ENCODE measurements at places on chromosomes 5 and 9.
A peak's percentile ranks its signal among the peaks of the same experiment; 100 is the strongest.

DNA sequence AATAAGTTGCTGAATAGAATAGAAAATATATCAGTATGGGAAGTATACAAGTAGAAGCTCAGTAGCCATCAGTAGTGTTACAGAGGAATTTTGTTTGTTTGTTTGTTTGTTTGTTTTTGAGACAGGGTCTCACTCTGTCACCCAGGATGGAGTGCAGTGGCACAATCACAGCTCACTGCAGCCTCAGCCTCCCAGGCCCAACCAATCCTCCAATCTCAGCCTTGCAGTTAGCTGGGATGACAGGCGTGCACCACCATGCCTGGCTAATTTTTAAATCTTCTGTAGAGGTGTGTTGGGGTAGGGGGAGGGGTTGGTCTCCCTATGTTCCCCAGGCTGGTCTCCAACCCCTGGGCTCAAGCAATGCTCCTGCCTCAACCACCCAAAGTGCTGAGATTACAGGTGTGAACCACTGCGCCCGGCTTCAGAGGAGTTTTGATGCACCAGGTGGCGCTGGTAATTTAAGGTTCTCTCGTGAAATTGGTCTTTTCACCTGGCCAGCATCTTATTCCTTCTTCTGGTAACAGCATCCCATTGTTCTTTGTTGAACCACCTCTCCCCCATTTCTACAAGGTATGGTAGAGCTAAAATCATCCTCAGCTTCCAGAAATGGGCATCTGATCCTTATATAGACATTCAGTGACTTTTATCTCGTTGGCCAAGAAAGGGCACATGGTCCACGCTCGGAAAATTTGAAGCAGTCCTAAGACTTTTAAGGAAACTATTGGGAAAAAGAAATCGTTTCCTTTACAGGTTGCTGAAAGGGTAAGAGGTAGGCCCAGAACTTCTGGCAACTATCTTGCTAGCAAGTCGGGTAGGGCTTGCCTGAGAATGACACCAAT is 157.1 kb downstream of the ARRDC3 start:
- no peak for DNase-seq

GRCh38 chr9:105357937-105358336 is 89.9 kb upstream of the FSD1L start:
- DNase-seq = no peak

- no peak for DNase-seq
Measured at GRCh38 chr9:8486095-8486494, 686.5 kb upstream of the DMAC1 start.

- no peak for DNase-seq
Measured at GRCh38 chr5:128572930-128573319, 34.9 kb upstream of the FBN2 start.

DNA sequence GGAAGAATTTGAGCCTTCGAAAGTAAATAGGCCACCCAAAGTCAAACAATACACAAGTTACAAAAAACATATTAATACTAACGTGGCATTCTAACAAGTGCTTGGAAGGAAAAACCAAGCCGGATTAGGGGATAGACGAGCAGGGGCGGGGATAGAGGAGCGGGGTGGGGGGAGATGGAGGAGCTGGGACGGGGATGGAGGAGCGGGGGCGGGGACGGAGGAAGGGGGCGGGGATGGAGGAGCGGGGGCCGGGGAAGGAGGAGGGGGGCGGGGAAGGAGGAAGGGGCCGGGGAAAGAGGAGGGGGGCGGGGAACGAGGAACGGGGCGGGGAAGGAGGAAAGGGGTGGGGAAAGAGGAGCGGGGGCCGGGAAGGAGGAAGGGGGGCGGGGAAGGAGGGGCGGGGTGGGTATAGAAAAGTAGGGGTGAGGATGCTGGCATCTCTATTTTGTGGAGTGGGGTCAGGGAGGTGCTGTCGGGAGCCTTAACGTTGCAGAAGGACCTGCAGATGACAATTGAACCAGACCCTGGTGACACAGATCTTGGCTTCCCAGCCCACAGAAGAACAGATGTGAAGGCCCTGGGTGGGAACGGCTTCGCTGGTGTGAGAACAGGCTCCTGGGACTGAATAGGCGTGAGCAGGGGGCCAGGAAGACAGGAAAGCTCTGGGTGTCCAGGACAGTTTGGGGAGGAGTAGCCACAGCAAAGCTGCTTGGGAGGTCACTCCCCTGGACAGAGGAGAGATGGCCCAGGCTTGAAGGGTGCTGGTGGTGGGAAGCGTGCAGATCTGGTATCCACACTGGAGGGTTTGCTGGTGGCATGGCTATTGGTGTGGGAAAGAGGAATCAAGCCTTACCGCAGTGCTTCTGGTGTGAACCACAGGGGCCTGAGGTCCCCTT is 233.3 kb upstream of the DAP start:
- no peak for DNase-seq

- no peak for DNase-seq
Measured at GRCh38 chr5:138945421-138946240, 70.5 kb upstream of the LRRTM2 start.

- no peak for DNase-seq
Measured at GRCh38 chr9:2013743-2014475, 1.2 kb upstream of the SMARCA2 start.

GRCh38 chr5:141902015-141902814 is 21.5 kb upstream of the DELE1 start:
- no peak for DNase-seq

- no peak for DNase-seq
Measured at GRCh38 chr5:150553911-150554310, 46.0 kb downstream of the NDST1 start.

DNA sequence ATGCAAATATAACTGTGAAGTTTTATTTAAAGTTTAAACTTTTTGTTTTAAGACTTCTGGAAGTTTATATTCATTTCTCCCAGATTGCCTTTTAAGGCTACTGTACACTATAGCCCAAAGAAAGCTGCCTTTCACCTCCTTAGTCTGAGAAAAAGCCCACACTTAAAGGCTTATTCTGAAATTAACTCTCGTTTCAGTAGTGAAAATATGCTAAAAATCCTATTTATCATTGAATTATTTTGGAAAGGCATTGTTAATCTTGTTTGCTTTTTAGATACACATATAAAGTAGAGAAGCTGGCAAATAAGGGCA is 3.3 kb upstream of the PURA start:
- no peak for DNase-seq

GRCh38 chr9:128088253-128088945 is 20.4 kb downstream of the SLC25A25 start:
- DNase-seq = no peak

DNA sequence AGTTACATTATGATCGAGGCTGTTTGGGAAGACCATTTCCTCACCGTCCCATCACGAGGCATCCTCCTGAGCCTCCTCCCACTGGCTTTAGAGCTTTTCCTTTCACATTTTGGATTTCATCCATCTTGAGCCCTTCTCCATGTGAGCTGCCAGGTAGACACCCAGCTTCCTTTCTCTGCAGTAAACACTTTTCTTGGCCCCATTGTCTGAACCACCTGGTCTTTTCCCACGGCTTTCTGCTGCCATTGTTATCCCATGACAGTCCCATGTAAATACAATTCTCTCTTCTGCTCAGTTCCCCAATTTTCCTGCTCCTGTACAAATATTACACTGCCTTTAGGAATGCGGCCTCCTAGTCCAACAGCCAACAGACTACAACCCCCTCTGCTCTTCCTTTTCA is 24.1 kb downstream of the UBE2QL1 start:
- DNase-seq = no peak

GRCh38 chr5:14879393-14879792 is 7.8 kb upstream of the ANKH start:
- DNase-seq = no peak

DNA sequence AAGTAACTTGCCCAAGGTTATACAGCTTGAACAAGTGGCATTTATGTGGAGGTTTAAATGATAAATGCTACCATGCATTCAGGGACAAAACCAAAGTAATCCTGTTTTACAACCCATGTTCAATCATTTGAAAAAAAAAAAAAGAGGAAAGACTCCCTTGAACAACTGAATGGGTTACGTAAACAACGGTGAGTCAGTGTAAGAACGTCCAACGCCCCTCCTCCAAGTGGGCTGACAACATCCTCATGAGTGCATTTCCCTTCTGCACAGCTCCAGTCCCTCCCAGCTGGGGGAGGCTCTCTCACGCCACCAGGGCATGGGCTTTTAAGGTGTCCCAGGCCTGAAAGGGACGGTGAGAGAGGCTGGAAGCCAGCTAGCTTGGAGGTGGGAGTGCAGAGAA is 90.0 kb downstream of the PRRT1B start:
- peak; percentile 94 for DNase-seq

DNA sequence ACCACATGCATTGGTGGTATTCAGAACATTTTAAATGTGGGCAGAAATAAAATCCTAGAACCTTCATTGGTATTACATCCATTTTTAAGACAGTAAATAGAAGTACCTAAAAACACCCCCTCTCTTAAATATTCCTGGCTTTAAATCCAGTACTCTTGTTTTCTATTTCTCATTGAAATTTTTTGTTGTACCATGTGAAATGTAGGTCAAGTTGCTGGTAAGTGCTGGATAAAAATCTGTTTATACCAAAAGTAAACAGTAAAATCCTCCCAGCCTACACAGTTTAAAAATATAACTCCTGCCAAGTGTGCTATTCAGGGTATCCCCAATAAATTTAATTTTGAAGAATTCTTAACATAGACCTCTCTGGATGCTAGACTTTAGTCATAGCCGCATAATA is 75.0 kb upstream of the FST start:
- DNase-seq = no peak

DNA sequence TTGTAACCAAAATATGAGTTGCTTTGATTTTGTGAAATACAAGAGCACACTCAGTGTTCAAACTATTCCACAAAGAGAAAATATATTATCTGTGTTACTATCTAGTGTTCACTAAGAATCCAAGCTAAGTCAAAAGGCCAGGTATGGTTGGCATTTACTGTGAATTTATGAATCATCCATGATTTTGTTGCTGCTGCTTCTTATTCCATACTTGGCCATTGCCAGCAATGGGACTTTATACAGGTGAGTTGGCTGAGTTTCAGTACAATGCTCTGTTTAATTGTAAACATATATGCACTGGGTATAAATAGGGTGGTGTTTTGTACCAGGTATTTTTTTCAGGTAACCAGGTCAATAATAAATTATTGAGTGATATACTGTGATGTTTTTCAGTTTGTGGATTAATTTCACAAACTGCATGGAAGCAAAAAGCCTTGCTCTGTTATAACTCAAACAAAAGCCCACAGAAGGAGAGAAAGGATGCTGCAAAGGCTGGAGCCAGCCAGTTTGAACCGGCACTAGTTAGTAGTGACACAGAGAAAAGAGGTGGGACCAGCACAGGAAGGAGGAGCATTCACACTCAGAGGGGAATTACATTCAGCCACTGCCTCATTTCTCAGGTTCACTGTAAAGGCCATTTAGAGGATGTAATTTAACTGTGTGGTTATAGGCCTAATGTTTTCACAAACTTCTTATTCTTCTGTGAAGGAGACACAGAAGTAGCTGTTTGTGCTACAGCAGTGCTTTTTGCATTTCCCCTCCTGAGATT is 381.8 kb downstream of the ADGRV1 start:
- no peak for DNase-seq

DNA sequence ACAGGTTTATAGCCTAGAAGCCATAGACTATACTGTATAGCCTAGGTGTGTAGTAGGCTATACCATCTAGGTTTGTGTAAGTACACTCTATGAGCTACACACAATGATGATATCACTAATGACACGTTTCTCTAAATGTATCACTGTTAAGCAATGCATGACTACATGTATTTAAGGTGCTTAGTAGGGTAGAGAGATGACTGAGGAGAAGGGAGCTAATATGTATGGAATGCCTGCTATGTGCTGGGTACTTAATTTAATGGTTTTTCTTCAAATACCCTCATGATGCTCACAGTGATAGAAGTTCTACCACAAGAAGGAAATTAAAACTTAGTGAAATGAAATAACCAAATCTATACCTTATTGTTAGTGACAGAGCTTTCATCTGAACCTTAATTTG is 1785.5 kb downstream of the EFNA5 start:
- DNase-seq = no peak

- no peak for DNase-seq
Measured at GRCh38 chr5:57468481-57469163, 14.0 kb downstream of the ACTBL2 start.

DNA sequence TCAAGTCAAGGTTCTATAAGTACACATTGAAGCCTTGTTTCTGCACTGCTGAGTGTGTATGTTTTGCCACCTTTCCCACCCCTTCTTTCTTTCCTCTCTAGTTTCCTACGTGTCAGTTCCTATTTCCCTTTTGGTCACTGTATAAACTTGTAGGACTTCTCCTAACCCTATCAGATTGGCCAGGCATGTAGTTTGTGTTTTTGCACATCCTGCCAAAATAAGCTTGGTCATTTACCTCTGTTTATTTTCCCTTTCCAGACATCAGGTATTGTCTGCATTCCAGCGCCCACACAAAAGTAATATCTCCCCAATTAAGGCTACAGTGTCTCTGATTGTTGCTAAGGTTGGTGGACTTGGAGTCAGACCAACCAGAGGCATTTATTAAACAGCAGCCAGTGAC is 252.9 kb upstream of the MPDZ start:
- no peak for DNase-seq

GRCh38 chr9:13481274-13481673 is 201.8 kb upstream of the MPDZ start:
- DNase-seq = no peak

GRCh38 chr5:163399923-163400322 is 37.5 kb upstream of the CCNG1 start:
- no peak for DNase-seq

DNA sequence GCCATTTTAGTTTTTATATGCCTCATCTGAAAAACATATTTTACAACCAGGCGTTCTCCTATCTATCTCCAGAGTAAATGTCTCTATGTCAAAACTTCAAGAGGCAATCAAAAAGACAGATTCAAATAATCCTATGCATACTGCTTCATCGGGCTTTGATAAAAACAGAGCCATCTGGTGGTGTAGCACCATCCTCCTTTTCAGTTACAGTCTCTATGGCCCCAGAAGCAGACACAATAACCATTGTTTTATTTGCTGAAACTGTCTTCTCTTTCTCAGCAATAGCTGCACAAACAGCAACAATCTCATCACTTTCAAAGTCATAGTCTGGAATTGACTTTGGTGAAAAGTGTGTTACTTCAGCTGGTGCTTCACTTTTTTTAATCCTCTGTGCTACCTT is 36.3 kb downstream of the PTGER4 start:
- DNase-seq = no peak

GRCh38 chr5:169801324-169801777 is 164.3 kb downstream of the DOCK2 start:
- peak; percentile 57 for DNase-seq

DNA sequence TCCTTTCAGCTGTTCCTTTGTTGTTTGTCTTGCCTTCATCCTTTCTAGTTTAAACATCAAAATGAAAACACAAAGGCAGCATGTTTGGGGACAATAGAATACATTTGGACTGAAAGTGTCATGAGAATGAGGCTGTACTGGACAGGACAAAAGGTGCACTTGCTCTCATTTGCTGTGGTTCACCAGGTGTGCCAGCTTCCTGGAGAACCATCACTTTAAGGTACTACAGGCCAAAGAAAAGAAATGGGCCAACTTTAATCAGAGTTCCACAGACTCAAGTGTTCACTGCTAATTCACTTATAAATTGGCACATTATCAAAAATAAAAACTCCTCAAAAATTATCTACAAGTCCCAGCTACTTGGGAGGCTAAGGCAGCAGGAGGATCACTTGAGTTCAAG is 53.8 kb downstream of the ABHD17B start:
- no peak for DNase-seq

- DNase-seq = no peak
Measured at GRCh38 chr5:93791518-93791972, 50.1 kb upstream of the POU5F2 start.

- DNase-seq = no peak
Measured at GRCh38 chr5:651296-652022, 39.3 kb downstream of the CEP72 start.

- no peak for DNase-seq
Measured at GRCh38 chr5:157116483-157116954, 7.7 kb upstream of the HAVCR2 start.
